IPS DF 19.7 (cell line): ENCODE measurements at places on chromosomes 4 and X.

DNA sequence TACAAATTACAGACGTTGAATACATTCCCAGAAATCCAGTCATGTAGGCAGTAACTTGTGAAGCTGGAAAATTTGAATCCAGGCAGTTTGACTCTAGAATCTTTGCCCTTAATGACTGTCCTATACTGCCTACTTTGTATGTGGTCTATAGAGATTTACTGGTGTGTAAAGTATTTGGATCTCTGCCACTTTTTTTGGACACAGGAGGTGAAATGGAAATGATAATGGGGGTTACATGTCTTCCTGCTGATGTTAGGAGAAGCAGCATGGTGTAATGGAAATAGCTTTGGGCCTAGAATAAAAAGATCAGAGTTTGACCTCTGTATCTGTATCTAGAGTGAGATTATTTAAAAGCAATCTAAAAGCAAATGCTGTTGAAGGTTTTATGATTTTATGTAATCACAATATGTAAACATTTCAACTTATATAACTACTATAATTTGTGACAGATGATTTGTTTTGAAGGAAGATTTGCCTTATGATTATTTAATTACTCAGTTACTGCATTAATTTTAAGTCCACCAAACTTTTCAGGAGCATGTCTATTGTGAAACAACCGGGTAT, 3.3 kb downstream of the COL4A5 start:
- DNase-seq, result no peak

DNA sequence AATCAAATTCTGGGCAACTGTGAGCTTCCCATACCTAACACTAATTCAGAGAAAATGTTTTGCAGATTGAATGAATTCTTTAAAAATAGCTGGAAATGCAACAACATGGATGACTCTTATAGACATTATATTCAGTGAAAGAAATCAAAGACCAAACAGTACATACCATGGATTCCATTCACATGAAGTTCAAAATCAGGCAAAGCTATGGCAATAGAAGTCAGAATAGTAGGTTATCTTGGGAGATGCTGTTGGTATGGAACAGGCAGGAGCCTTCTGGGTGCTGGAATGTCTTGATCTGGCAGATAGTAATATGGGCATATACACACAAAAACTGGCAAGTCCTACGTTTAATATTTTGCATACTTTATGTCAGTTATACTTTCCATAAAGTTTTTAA, 25.5 kb upstream of the CBLL2 start:
- no peak for DNase-seq

DNA sequence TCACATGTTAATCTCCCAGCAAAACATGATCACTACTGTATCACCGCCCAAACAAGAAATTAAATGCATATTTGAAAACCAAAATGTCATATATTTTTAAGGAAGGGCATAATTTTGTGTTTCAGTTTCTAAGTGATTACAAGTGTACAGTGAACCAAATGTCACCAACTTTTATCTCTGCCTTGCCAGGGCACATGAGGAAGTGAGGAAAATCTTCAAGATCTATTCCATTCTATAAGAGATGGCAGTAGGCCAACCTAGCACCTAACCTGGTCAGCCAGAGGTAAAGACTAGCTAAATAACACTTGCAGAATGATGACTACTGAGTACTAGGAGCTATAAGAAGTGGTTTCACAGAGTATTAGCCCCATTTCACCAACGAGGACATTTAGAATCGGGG, 107.2 kb downstream of the ATP11C start:
- no peak for DNase-seq

DNA sequence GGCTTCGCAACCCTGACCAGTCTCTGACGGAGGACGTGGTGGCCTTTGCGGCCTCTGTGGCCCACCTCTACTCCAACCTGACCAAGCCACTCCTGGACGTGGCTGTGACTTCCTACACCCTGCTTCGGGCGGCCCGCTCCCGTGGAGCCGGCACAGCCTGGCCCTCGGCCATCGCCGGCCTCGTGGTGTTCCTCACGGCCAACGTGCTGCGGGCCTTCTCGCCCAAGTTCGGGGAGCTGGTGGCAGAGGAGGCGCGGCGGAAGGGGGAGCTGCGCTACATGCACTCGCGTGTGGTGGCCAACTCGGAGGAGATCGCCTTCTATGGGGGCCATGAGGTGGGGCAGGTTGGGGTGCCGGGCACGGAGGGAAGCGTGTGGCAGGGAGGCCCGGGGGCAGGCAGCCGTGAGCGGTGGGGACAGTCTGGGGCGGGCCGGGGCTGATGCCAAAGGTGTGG, 1.2 kb downstream of the ABCD1 start:
- no peak for DNase-seq

DNA sequence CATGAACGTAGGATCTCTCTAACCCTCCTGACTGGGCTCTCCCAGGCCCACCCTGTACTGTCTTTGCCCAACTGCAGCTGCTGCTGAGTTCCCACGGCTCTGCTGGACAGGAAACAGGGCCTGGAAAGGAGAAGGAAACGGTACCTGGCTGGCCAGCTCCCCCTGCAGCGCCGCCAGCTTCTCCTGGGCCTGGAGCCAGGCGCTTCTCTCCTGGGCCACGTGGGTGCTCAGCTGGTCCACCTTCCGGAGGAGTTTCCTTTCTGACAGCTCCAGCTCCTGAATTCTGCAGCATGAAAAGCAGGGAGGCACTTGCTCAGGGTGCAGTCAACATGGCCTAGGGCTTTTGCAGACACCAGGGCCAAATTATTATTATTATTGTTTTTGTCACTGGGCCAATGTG, 6.5 kb downstream of the C4orf50 start:
- DNase-seq, result no peak

DNA sequence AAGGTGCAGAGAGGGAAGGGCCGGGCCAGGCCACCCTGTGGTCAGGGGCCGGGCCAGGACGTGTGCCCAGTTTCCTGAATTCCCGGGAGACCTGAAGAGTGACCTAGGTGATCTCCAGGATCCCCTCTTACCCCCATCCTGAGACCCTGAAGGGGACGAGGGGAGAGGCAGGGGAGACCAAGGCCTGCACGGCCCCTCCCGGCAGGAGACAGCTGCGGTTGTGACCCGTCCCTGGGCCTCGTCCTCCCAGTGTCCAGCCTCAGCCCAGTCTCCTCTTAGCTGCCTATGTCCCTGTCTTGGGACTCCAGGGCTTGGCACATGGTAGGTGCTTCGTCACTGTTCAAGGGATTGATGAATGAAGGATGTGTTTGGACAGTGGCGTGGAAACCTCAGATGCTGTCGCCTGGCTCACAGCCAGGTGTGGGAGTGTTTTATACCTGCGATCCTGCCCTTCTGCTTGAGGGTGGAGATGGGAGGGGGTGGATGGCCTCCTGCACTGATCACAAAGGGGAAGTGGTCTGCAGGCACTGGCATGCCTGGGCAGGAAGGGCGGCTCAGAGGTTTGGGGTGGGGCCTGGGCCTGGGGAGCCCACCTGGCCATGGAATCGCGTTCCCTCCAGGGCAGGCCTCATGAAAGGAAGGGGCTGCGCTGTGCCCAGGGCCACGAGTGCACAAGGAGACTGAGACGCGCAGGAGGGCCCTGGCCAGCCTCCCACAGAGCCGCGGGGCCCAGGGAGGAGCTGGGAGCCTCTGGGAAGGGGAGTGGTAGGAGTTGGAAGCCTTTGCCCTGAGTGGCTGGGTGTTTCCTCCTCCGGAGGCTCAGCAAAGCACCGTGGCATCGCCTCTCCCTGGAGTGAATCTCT, 6.9 kb downstream of the SH3TC1 start:
- no peak for DNase-seq

DNA sequence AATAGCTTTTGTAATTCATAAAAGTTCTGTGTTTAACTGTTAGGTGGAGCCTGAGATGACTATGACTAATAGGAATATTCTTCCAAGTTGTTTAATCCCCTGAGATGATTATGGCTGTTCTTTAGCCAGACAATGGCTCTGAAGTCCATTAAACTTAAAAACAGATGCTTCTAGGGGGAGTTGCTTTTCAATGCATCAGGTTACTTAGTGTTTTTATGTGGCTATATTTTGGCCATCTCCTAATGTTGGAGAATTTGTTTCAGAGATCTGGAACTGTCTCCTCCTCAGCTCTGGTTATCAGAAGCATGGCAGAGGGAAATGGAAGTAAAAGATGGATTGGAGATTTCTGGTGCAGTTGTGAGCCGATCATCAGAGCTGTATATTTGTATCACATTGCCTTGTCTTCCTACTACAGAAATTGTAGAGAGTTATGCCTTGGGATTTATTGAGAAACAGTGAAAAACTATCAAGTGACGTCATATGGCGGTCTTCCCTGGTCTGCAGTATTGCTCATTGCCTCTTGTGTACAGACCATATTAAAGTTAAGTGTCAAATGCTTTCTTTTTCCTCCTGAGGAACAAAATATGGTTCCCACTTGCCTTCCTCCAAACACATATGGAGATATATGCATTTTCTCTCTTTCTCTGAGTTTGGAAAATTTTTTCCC, 29.8 kb downstream of the SGMS2 start:
- DNase-seq, result no peak

DNA sequence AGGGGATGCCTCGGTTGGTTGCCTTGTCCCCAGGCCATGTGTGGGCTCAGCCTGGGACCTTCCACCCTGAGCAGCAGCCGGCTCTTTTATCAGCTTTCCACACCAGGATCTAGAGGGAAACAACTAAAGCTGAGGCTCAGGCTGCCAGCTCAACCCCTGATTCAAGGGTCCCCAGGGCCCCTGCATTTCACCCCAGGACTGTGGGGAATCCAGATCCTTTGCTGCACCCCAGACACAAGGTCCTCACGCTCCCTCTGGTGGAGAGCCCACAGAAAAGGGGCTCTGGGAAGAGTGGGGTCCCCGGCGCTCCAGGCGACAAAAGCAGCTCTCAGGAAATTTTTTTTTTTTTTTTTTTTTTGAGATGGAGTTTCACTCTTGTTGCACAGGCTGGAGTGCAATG, 64.3 kb downstream of the ZFYVE28 start:
- no peak for DNase-seq

DNA sequence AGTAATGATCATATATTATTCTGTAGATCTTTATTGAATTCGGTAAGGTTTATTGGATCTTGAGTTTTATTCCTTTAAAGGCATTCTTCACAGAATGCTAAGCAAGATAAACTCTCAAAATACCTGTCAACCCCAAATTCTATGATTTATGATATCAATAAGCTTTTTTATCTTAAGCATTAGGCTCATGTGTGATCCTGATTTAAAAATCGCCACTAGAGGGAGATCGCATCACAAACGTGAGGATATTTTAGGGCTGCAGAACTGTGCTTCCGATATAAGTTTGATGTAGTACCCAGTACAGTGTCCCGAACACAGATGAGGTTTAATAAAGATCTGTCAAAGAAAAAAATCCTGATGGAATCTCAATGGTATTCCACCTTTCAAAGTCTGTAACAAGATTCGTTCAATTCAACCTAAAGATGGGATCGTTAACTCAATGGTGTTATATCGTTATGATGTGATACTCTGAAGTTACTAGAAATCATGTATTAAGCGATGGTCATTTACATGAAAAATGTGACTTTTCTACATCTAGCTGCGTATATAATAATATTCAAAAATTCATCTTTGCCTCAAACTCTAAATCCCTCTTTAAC, 169.0 kb downstream of the CORIN start:
- DNase-seq, result no peak

GRCh38 chr4:143186649-143187048, 1.9 kb downstream of the USP38 start:
- no peak for DNase-seq

DNA sequence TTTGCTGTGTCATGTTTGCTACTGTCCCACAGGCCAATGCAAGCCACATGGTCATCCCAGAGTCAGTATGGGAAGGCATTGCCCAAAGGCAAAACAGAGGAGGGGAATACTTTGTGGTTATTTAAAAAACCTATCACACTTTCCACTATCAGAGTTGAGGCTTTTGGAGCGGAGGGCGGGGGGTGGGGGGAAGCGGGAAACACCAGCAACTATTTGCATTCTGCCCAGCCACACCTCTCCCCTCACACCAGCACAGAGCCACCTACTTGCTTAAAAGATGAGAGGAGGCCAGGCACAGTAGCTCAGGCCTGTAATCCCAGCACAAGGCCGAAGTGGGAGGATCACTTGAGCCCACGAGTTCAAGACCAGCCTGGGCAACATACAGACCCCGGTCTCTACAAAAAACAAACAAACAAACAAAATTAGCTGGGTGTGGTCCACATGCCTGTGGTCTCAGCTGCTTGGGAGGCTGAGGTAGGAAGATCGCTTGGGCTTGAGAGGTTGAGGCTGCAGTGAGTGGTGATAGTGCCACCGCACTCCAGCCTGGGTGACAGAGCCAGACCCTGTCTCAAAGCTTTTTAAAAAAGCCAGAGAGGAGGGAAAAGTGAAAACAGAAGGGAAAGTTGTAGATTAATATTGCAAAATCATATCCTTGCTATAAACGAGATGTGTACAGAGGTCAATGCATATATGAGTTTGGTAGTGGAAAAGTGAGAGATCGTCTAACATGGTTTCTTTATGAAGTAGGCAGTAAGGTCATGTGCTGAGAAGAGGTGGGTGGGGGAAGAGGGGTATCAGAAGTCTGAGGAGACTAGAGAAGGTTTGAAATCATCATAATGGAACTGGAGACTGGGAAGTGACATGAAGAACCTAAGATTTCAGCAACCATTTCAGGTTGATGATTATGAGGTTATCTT, 1.9 kb upstream of the CHST7 start:
- DNase-seq, result no peak

GRCh38 chrX:148024425-148025148, 43.5 kb downstream of the FMR1NB start:
- no peak for DNase-seq

DNA sequence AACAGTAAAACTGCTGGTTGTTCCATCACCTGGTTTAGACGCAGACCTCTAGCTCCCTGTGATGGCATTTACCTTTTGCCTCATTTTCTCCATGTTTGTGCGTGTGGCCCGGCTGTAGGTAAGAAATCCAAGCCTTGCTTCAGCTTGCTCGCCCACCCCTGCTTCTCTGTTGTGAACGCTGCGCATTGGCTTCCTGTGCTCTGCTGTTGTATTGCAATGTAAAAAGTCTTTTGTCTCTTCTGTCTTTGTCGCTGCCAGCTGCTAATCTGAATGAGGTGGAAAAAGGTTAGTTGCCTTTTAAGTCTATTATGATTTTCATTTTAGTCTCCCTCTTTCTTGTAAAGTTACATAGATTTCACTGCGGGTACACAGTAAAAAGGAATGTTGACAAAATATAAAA, 127.3 kb upstream of the PACRGL start:
- no peak for DNase-seq

GRCh38 chr4:108700081-108700757, 49.8 kb downstream of the OSTC start:
- no peak for DNase-seq

DNA sequence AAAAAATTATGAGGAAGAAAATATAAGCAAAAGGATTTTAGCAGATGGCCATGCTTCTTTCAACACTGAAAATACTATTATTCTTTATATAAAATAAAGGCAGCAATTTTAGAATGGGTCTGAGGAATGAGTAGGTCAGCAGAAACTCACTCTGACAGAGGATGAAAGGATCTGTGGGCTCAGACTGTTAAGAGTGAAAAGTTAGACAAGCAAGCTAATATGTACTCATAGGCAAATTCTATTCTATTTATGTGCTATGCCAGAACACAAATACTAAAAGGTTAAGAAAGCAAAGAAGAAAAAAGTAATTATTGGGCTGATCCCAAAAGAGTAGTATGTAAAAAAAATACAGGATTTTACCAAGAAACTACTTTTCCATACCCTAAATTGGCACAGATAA, 13.9 kb downstream of the LCORL start:
- no peak for DNase-seq

- no peak for DNase-seq
Measured at GRCh38 chr4:95524729-95525128, 24.0 kb downstream of the UNC5C start.

GRCh38 chr4:1562371-1562770, 121.7 kb downstream of the FAM53A start:
- no peak for DNase-seq

GRCh38 chr4:53790286-53790685, 199.0 kb upstream of the LNX1 start:
- DNase-seq, result no peak
